Stimulated activated CD4-positive, alpha-beta T cell treated with anti-CD3 and anti-CD28 coated beads, Interleukin-2, amount 100 ng/mL, for 4 hours (primary cell): ENCODE measurements at places on chromosomes 4 and X.

DNA sequence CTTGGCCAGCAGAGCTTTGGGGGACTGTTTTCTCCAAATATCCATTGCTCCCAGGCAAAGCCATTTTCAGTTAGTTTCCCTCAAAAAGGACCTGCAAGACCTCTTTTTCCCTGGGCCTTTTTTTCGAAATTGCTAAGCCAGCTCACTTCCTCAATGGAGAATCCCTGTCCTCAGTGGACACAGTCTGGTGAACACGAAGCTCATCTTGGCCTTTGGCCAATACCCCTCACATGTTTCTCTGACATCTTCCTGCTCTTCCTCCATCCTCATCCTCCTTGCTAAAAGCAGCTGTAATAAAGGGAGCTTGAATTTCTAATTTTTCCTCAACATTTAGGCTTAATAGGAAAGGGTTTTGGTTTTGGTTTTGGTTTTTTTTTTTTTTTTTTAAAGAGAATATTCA lies 17.6 kb upstream of the PRPS1 start:
- DNase-seq = no peak

DNA sequence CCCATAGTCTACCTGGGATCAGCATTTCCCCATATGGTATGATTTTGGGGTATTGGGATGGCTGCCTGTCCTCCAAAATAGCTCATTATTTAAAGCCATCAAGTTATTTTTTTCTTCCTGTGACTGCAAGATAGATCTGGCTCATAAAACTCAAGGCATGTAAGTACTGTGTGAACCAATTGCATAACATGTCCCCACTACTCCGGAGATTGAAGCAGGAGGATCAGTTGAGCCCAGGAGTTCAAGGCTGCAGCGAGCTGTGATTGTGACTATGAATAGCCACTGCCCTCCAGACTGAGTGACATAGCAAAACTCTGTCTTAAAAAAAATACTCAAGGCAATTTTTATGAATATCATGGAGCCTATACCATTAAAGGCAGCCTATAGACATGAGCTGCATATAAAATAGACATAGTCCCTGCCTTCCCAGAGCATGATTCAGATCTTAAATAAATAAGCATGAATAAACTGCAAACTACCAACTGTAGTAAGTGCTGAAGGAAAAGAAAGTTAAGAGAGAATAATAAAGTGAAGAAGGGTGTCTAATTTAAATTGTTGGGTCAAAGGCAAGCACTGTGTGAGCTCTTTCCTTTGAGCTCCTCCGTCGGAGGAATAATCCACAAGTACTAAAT lies 16.9 kb upstream of the MMAA start:
- DNase-seq = no peak

DNA sequence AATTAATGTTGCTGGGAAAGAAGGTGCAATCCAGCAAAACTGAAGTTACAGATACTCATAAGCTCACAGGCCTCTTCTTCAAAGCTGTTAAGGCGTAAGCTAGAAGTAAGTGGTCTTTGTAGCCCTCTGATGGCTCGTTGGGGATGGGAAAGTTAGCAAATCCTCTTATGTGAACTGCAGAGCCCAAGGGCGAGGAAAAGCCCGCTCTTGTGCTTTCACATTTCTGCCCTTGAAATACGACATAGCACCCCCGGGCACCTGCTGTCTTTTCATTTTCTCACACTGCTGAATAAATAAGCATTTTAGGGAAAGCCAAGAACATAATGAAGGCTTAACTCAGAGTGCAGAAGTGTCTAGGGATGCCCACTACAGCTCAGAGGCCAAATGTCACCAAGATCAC lies 73.1 kb upstream of the SORBS2 start:
- no peak for DNase-seq

- DNase-seq = no peak
These were observed 128.1 kb downstream of the SORBS2 start for GRCh38 chr4:185683896-185684295.

DNA sequence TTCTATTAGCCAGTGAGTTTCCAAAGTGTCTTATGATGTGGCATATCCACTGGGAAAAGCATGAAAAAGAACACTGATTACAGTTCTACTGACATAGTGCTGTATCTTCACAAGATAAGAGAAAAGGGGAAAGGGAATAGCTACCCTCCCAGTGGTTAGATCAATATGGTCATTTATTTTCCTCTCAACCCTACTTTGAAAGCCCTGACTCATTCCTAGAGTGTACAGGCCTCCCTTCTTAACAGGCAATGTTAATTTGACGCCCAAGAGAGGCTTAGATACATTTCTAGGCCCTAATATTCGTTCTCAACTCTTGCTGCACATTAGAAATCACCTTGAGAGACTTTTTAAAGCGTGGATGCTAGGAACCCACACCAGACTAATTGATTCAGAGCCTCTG lies 20.4 kb upstream of the BRS3 start:
- DNase-seq = no peak

- no peak for DNase-seq
These were observed at the start of gene PAGE2B for GRCh38 chrX:55074851-55075467. TSS of gene PAGE2B (plus strand) at chrX:55075030. CDS start at chrX:55076042, 1,012 bp downstream.

GRCh38 chr4:7157666-7158065 lies 34.7 kb upstream of the SORCS2 start:
- no peak for DNase-seq

- DNase-seq = no peak
These were observed 22.3 kb upstream of the HOPX start for GRCh38 chr4:56703378-56703777.

DNA sequence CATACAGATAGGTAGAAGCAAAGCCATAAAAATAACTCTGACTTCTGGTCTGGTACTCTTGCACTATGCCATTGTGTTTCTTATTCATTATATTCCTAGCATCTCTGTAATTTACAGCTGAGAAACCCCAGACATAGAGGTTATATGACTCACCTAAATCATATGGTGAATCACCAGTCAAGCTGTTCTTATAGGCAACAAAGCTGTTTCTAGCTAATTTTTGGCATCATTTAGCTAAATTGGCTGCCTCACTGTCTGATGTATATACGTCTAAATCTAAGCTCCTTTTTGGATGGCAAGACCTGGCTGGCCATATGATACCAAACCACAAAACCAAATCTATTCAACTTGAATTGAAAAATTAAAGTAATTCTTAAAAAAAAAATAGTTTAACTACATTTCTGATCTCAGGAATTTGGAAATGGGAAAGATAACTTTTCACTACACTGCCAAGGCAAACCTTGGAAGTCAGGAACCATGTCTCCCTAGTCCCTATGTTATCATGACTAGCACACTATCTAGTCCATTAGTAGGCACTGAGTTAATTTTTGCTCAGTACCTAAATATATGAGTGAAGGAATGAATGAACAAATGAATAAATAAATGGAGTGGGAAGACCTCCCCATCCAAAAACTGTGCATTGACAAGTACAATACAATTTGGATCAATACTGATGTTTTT lies 41.3 kb upstream of the STAG2 start:
- DNase-seq = no peak

DNA sequence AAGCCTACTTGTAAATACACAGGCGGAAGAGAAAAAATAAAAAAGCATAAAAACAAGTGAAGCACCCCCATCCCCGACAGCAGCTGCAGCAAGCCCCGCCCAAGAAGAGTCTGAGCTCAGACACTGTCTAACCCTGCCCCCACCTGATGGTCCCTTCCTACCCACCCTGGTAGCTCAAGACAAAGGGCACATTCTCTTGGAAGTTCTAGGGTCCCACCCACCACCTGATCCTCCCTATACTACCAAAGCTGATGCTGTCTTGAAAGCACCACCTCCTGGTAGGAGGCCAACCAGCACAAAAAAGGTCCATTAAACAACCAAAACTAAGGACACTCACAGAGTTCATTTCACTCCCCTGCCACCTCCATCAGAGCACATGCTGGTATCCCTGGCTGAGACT lies 308.2 kb downstream of the KLHL13 start:
- no peak for DNase-seq

DNA sequence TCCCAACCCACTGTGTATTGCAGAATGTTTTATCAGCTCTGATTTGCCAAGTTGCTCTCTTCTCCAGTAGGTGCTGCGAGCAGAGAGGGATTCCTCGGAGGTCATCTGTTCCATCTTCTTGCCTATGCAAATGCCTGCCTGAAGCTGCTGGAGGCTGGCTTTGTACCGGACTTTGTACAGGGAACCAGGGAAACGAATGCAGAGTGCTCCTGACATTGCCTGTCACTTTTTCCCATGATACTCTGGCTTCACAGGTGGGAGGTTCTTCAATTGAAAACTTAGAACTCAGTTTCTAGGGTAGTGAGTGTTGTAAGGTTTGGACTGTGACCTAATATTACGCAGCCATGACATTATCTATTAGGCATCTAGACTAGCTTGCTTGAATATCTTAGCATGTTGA lies 24.9 kb downstream of the AR start:
- DNase-seq = no peak

DNA sequence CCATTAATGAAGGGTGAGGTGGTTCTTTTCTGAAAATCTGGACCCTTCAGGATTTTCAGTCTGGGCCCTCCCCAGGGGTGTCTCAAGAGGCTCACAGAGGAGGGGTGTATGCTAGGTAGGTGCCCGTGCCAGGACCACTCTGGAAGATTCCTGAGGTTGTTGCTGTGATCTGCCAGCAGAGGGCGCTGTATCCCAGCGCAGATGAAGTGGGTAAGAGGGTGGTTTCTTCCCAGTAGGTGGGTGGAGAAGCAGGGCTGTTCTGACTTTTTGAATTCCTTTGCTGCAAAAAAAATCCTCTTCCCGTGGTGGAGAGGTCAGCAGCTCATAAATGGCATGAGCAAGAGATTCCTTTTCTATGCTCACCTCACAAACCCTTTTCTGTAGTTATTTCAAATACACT lies 51.1 kb downstream of the SCML1 start:
- peak; percentile 29 for DNase-seq

GRCh38 chrX:112651766-112652165 lies 28.0 kb downstream of the LHFPL1 start:
- no peak for DNase-seq

GRCh38 chrX:134949271-134949670 lies 41.5 kb upstream of the SMIM10 start:
- no peak for DNase-seq

- no peak for DNase-seq
These were observed 246.7 kb downstream of the PALLD start for GRCh38 chr4:168743601-168744000.

GRCh38 chrX:109684136-109684535 lies 48.9 kb downstream of the ACSL4 start:
- no peak for DNase-seq

DNA sequence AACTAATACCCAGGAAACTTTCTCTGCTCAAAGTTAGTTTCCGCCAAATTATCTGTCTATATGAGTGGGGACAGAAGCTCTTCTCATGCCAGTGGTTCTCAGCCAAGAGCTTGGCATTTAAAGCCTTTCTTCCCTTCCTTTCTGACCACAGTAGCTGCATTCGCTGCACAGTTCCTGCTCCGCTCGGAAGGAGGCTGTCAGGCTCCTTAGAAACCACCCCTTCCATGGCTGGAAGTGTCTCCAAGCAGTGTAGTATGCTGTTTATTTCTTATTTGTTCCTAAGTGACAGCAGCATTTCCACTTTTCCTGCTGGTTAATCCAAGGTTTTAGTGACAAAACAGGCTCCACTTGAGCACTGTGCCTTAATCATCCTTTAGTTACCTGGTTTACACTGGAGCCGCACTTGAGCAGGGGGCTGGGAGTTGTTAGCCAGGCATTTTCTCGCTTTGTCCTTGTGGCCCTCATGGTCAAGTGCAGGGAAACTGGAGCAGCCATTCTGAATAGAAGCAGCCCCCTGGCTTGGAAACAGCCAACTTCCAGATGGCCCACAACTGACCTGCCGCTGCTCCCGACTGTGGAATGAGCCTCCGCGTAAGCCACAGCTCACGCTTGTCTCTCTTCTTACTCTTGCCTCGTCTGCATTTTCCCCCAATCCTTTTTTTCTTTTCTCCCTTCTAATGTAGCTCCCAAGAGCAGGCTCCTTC lies 739.4 kb upstream of the TENM3 start:
- DNase-seq = no peak

DNA sequence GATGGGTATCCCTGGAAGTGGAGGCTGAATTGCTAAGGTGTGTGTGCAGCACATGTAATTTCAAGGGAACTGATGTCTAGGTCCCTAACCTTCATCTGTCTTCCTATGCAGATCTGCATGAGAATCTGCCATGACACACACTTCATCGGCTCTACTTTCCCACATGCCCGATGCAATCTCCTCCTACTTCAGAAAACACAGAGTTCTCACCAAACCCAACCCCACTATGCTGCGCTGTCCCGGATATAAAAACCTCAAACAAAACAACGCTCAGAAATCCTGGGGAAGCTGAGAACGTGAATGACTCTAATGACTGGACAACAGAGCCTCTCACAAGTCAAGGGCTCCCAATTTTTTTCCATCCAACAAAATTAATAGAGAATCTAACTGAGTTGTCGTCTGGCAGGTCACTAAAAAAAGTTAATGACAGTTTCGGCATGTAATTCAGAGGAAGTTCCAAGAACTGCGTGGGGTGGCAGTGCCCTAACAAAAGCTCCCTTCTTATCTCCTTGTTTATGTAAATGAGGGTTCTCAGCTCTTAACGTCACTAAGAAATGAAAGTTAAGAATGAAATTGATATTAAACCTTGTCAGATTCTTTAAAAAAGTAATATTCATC lies 39.0 kb downstream of the STX18 start:
- no peak for DNase-seq

DNA sequence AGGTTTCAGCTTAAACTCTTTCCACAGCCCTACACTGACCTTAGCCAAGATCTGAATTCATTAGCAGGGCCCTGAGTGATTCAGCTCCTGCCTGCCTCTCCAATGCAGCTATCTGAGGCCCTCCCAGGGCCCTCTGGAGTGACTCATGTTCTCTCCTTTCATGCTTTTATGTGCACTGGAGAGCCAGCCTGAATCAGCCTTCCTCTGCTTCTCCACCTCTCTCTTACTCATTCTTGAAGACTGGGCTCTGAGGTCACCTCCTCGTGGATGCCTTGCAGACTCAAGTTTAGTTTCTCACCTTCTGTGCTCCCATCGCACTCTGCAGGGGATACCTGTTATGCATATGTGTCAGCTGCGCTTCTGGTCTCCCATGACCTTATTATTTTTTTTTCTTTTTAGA lies 3.1 kb upstream of the OCIAD2 start:
- peak; percentile 46 for DNase-seq

GRCh38 chrX:1170243-1170642 lies 42.2 kb downstream of the CRLF2 start:
- DNase-seq = no peak

DNA sequence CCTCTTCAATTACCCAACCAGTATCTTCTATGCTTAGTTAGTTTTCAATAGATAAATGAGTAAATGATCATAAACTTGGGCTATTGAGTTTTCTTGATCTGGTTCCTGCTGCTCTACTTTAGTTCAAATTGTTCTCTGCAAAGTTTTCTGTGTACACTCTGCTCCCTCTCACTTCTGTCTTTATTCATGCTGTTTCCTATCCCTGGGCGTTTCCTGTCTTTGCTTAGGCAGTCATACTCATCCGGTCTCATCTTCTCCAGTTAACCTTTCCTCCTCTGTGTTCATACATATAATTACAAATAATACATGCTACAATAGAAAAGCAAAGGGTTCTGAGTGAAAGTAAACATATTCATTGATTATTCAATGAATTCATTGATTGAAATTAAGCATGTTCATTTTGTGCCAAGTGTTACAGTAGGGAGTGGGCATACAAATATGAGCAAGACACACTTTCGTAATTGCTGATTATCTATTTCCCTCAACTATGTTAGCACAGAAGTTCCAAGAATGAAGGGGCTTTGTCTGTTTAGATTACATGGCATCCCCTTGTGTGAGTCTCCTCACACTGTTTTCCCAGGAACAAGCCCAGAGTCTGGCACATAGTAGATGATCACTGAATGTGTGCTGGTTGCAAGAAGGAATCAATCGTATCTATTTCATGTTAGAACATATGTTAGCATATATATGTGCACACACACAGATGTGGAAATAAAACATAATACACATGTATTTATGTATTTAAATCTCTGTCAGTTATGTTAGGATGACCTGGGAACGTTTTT lies 1.1 kb downstream of the RAB39B start:
- DNase-seq = no peak
